HuH-7 (cell line): ENCODE measurements at places on chromosomes 16 and 17.

- DNase-seq: no peak
These were observed 94.8 kb upstream of the CBX4 start for GRCh38 chr17:79933863-79934652.

DNA sequence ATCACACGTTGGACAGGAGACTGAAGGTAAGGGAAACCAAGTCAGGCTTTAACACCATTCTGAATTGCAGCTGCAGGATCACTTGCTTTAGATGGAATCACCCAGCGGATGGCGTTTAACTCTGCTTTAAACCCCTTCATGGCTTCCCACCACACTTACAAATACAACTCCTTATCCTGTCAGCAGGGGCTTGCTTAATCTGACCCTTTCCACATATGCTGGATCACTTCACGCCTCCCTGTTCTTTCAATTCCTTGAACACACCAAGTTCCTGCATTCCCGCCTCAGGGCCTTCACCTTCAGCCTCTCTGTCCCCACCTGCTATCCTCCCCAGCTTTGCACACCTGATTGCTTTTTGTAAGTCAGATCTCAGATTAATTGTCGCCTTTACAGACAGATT is 442.2 kb downstream of the MAF start:
- no peak for DNase-seq

- no peak for DNase-seq
These were observed 3.3 kb upstream of the TNFRSF13B start for GRCh38 chr17:16975277-16975651.

GRCh38 chr16:85332175-85332574 is 219.9 kb upstream of the CIBAR2 start:
- no peak for DNase-seq

DNA sequence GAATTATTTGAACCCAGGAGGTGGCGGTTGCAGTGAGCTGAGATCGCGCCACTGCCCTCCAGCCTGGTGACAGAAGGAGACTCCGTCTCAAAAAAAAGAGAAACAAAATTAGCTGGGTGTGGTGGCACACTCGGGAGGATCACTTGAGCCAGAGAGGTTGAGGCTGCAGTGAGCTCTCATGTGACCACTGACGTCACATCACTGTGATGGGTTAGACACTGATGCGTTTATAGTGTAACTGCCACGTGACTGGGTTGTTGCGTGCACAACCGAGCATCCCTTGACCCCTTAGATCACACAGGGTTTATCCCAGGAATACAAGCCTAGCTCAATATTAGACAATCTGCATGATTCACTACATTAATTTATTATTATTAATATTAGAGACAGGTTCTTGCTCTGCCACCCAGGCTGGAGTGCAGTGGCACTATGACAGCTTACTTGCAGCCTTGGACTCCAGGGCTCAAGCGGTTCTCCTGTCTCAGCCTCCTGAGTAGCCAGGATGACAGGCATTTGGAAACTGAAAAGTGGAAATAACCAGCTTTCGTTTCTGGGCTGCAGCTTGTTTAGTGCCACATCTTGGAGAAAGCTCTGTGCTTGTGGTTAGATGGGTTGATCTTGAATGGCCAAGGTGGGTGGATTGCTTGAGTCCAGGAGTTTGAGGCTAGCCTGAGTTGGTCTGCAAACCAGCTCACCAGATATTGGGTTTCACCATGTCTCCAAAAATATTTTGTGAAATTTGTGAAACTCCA is 26.4 kb upstream of the ABR start:
- no peak for DNase-seq

DNA sequence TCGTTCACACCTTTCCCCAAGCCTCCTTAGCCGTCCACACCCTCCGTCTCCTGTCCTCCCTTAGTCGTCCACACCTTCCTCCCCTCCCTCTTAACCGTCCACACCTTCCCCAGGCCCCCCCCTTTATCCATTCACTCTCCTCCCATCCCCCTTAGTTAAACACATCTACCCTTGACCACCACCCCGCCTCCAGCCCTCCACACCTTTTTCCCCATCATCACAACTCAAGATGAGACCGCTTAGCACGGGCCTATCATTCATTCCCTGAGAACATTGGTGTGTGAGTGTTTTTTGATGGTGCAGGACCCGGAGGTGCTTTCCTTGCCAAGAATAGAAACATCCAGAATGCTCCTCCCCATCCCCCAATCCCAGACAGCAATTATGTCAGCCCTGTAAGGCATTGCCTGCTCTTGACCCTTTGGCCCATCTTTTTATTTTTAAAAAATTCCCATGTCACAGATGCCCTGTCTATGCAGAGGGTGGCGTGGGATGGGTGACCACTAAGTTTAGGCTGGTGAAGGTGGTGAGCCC is 1.4 kb downstream of the TENT4B start:
- DNase-seq: peak; percentile 20

DNA sequence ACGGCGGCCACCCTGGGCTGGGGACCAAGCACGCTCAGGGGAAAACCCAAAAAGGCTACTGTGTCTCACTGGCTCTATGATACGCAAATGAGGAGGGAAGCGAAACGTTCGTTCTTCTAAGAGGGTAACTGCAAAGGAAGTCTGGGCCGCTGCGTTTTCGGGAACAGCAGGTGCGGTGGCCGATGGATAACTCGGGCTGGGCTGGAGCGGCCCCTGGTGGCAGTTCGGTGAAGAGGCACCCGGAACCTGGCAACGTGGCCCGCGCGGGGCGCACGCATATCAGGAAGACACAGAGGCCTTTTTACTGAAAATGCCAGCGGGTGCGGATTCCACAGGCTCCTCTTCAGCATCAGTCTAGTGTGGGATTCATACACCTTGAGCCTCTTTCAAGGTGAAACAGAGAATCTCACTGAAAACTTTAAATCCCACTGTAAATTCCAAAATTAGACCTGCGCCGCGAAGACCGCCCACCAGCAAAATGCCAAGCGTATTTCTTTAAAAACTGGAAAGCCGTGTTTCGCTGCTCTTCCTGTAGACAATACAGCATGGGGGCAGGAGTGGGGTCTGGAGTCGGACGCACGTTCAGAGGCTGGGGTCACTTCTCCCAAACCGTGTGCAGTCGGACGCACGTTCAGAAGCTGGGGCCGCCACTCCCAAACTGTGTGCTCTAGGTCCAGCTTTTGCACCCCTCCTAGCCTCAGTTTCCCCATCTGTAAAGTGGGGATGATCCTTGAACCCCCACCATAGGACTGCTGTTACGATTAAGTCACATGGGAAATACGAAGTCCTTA is 44.4 kb upstream of the METTL9 start:
- DNase-seq: peak; percentile 89

DNA sequence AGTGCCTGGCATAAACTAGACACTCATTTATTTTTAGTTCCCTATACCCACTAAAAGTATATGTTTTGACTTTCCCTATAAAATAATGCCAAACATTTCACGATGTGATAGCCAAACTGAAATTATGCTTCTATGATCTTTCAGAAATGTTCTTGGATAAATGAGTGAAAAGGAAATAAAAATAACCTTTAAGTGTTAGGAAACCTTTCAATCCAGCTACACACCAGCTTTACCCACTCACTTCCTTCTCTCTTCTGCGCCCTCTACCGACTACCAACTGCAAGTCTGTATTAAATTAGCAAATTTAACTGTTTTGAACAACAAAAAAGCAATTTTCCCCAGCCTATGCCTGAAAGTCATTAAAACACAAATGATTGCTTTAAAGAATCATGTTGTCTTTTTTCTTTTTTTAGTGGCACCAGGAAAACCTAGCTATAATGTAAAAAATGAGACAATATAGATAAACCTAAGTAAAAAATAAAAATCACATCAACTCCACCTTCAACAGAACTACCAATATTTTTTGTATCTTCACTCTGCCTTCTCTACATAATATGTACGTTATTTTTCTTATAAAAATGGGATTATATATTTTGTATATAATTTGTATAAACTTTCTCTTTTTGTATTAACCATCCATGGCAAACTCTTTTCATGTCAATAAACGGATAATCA is 13.2 kb upstream of the TMEM100 start:
- DNase-seq: peak; percentile 12

GRCh38 chr16:12182212-12182611 is 205.7 kb downstream of the SNX29 start:
- DNase-seq: no peak

DNA sequence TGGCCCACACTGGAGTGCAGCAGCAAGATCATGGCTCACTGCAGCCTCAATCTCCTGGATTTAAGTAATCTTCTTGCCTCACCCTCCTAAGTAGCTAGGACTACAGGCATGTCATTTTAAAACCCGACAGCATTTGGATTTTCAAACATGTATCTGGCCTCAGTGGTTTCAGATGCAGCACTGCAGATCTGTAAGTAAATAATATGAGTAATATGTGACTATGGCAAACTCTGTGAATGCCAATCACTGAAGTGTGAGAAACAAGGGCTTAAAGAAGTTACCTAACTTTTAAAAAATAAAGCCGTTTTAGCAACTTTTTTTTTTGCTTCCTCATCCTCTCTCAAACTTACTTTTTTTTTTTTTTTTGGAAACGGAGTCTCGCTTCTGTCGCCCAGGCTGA is 11.9 kb downstream of the CEP20 start:
- DNase-seq: no peak

DNA sequence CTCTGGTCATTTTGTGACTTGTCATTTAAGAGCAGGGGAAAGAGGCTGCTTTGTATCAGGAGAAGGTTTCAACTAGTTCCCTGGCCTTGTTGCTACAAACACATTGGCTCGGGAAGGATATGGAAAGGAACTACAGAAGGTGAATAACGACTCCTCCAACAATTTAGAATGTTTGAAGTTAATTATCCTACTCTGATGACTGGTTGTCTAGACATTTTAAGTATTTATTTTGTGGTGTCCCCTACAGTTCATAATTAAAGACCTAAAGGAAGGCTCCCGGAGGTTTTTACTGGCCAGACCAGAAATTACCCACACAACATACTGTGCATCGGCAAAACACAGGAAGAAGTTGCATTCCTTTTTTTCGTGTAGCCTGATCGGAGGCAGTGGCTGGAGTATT is 515.8 kb upstream of the SALL1 start:
- DNase-seq: no peak

DNA sequence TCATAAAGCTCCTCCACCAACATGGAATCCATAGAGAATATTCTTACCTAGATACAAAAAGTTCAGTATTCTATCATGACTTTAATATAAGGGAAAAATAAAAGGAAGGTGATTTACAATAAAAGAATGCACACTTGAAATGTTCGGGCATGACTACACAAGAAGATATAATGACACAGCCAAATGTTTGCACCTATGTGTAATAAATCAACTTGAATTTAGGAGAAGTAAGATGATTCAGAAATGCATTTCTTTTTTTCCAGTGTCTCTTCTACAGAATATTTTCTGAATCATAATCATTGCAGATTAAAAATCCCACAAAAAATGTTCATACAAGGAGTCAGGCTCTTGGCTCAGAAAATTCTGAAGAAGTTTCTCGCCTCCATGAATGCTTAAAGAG is 404.0 kb upstream of the HSBP1 start:
- no peak for DNase-seq

- DNase-seq: no peak
These were observed 36.5 kb downstream of the TBCD start for GRCh38 chr17:82788206-82789001.

DNA sequence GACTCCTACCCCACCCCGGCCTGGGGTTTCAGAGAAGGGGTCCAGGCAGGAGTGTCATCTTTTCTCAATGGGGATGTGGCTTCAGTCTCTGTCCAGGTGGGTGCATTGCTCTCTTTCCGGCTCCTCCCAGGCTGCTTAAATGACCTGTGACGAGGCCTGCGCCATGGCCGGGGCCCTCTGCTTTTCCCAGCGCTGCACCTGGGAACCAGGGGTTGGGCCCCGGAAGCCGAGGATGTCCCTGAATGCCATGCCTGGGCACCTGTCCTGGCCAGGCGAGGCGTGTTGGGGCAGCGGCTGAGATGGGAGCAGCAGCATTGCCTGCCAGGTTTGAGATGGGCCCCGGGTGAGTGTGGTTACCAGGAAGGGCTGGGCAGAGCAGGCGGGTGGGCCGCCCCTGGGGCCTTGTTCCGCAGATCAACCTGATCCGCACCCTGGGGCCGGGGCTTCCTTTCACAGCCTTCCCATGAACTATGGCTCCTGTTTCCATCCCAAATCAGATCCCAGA is 147.4 kb downstream of the SEC14L1 start:
- no peak for DNase-seq

DNA sequence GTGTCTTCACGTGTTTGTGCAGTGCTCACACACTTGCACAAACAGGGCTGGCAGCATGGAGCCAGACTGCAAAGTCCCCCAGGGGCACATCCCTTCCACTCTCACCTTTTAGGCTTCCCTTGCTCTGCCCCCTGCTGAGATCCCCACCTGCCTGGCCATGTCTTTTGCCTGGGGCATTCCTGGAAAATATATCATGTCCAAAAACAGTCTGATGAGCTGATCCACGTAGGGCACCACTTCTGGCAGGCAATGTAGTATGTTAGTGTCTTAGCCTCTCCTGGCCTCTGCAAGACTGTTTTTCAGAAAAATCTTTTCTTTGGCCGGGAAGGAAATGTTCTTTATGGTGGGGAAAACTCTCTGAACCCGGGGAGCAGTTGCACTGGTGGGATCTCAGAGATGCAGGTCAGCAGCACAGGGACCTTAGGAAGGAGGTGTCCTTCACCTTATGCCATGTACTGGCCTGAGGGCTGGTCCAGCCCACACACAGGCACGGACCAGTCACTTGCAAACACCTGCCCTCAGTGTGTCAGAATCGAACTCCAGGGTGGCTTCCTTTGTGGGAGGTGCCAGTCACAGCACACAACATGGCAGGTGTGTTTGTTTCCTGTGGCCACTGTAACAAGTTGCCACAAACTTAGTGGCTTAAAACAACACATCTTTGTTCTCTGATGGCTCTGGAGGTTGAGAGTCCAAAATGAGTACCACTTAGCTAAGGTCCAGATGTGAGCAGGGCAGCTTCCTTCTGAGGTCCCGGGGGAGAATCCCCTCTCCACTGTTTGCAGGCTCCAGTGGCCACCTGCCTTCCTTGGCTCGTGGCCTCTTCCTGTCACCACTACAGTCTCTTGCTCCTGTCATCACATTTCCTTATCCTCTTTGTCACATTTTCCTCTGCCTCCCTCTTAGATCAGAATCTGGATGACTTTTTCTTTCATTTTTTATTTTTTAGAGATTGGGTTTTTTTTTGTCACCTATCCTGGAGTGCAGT is 46.6 kb downstream of the MPRIP start:
- DNase-seq: no peak

DNA sequence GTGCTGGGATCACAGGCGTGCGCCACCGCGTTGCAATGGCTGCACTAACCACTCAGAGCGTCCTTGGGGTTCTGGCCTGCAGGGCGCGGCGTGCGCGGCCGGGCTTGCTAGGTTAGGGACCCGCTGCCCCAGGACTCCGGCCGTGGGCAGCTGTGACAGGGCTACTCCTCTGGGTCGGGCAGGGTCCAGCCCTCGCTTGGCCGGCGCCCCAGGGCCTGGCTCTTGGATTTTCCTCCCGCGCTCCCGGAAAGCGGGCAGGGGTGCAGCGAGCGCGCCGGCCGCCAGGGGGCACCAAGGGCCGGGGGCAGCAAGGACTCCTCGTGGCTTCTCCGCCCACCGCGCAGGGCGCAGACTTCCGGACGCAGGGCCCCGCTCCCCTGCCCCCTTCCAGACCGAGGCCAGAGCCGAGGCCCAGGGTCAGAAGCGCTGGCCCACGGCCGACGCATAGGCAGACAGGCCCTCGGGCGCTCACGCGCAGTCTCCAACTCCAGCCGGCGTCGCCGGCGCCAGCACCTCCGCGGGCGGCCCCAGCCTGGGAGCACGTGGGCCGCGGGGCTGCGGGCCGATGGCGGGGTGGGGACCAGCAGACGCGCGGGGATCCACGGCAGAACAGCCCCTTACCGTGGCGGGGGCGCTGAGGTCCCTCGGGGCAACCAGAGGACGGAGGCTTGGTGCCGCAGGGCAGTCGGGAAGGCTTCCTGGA is 355 bp downstream of the TLE7 start:
- DNase-seq: no peak

- DNase-seq: no peak
These were observed 22.9 kb downstream of the CDK12 start for GRCh38 chr17:39484178-39484577.

GRCh38 chr17:31558748-31559583 is 167.5 kb downstream of the RAB11FIP4 start:
- peak; percentile 83 for DNase-seq
